NCI-H187 (cell line): ENCODE measurements at places on chromosomes 1 and 21.

GRCh38 chr1:85118751-85119150 is 70.5 kb upstream of the MCOLN3 start:
- no peak for DNase-seq

DNA sequence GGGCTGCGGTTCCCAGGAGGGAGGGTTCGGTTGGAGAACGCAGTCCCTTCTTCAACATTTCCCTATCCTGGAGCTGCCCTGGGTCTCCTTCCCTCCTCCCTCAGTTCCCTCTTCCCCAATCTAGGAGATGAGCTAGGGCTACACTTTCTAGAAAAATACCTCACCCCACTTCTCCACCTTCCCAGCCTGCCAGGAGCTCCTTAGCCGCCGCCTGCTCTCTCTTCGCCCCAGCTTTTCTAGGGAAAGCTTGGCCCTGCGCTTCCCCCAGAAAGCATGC is 488 bp upstream of the ADAMTS1 start:
- no peak for DNase-seq

- DNase-seq, result no peak
Measured at GRCh38 chr1:23774174-23774880, 3.9 kb upstream of the PITHD1 start.

- no peak for DNase-seq
Measured at GRCh38 chr1:208499601-208500000, 255.4 kb upstream of the PLXNA2 start.

- no peak for DNase-seq
Measured at GRCh38 chr1:154361357-154361756, 36.0 kb downstream of the ATP8B2 start.

DNA sequence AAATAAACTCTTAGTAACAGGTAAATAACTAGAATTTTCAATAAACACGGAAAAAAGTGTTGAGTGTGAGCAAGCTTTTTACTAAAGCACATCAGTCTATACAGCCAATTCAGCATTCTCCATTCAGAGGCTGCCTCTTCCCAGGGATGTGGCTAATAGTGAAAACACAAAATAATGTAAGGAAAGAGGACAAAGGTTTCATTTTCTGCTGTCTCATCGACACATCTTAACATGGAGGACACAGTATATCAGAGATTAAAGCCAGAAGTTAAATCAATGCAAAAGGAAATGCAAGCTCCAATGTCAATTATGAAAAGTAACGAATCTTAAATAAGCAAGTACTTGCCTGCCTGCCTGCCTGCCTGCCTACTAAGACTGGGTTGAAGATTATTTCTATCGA is 43.2 kb downstream of the LUZP1 start:
- DNase-seq, result no peak
